ENCODE measurements at places on chromosomes 7 and 10. TPM values are rescaled to one million over a fixed set of nuclear protein-coding genes. Genes with fewer than 3 reads are reported as not detected.

Gene CUTC
- 13.4 TPM for total RNA-seq

Gene LRRC18
- total RNA-seq = not detected

Gene SLC29A4
- 8.9 TPM for total RNA-seq

Gene WNT8B
- not detected for total RNA-seq

Gene POT1
- total RNA-seq = 13.9 TPM

Gene MYH16
- total RNA-seq = not detected
